ENCODE measurements at places on chromosomes 1 and 21.

DNA sequence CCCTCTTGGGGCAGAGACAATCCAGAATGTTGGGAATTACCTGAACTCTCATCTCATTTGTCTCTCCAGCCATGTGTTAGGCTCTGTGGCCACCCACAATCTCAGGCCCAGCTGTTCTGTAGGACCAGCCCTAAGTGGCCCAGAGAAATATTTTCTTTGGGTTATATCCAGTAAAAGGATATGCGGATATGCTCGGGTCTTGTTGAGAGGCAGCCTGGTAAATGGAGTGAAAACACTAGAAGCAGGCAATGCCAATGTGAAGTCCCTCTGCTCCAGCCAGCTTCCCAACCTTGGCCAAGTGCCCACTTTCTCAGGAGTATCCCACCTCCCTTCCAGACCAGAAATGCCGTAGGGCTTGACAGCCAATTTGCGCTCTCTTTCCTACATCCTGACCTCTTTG, 192.2 kb downstream of the ST6GALNAC3 start:
- no peak for DNase-seq

DNA sequence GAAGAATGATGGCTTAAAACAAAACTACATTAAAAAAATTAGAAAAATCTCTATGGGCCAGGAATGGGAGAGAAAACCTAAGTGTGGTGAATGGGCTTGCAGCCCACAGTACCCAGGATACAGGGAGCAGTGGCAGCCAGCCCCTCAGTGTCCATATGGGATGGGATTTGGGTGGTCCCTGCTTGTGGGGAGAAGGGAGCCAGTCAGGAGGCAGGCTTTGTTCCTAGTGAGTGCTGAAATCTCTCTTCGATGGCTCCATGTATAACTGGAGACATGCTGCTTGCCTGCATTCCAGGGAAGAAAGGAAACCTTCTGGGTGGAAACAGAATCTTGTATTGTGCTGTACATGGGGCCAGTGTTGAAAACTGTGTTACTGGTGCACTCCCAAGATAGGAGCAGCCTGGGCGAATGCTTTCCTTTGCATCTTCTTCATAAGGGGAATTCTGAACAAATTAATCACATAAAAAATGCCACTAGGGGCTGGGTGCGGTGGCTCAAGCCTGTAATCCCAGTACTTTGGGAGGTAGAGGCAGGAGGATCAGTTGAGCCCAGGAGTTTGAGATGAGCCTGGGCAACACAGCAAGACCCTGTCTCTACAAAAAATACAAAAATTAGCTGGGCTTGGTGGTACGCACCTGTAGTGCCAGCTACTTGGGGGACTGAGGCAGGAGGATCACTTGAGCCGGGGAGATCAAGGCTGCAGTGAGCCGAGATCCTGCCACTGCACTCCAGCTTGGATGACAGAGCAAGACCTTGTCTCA, 36.0 kb downstream of the PTPRU start:
- DNase-seq, result no peak

DNA sequence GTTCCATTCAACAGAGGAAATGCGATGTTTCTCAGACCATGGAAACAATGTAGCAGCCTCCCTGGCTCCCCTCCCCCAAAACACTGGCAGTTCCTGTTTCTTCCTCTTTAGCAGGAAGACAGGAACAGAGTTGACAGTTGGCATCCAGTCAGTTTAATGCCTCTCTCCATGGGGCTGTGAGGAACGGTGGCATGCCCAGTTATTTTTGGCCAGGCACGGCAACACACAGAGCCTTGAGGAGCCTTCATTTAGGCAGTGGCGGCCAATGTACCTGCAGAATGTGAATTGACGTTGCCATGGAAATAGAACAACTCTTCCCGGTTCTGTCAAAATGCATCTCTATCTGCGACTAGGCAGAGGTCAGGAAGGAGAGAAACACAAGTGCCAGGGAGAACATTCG, 330.6 kb downstream of the DSCAM start:
- peak; percentile 33 for DNase-seq

DNA sequence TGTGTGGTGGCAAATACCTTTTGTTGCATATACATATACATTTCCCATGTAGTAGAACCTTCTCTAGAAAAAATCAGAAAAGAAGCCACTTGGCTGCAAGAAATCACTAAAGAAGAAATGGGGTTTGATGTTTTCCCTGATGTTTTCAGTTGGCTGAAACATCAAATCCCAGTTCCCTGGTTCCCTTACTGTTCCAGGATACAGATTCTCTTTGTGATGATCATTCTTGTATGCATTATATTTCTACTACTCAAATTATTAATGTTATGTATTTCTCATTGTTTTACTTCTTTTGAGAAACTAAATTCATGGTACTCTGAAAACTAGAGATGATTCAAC, 7.6 kb downstream of the RNU1-2 start:
- no peak for DNase-seq

DNA sequence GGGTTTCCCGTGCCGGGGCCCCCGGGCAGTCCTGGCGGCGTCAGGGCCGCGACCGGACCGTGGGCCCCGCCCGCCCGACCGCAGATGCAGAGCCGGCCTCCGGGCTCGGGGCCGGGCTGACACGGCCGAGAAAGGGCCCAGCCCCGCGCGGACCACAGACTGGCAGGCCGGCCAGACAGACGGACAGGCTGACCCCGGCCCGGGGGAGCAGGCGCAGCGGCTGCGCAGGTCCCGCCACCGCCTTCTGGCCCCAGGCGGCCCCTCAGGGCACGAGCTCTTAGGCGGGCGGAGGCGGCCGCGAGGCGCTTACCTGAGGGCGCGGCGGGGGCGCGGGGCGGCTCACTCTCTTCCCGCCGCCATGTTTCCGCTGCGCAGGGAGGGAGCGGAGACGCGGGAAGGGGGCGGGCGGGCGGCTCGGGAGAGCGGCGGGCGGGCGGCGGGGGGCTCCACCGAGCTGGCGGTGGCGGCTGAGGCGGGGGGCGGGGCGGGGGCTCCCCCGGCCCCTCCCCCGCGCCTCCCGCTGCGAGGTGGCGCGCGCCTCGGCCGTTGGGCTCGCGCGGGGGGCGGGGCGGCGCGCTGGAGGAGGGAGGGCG, at the start of gene SCMH1:
Gene SCMH1, minus strand, starts transcription at position 558 of the 593 bp plus-strand sequence. CDS start 56,173 bp downstream, outside the sequence.
- peak; percentile 33 for DNase-seq

- no peak for DNase-seq
Observed at GRCh38 chr1:75797606-75798216, 1.0 kb downstream of the MSH4 start.

DNA sequence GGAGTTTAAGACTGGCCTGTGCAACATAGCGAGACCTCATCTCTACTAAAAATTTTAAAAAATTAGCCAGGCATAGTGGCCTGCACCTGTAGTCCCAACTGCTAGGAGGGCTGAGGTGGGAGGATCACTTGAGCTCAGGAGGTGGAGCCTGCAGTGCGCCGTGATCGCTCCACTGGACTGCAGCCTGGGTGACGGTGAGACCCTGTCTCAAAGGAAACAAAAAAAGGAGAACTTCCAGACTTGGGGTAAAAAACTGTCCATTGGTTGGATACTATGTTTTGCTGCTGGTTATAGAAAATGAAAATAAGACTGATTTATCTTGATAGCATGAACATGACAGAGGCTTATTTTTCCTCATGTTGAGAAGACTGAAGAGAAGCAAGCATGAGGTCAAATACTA, 79.4 kb downstream of the WDR4 start:
- DNase-seq, result no peak

- peak; percentile 84 for DNase-seq
Observed at GRCh38 chr1:206952171-206952570, 5.9 kb upstream of the PIGR start.

DNA sequence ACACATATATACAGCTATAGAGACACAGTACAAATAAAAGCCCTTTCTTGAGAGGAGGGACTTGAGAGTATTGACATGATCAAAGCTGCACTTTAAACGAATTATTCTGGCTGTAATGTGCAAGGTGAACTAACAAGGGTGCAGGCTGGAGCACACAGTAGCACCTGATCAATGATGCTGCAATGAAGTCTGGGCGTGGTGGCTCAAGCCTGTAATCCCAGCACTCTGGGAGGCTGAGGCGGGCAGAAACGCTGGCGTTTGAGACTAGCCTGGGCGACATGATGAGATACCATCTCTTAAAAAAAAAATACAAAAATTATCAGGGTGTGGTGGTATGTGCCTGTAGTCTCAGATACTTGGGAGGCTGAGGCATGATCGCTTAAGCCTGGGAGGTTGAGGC, 14.1 kb upstream of the CTH start:
- DNase-seq, result no peak

DNA sequence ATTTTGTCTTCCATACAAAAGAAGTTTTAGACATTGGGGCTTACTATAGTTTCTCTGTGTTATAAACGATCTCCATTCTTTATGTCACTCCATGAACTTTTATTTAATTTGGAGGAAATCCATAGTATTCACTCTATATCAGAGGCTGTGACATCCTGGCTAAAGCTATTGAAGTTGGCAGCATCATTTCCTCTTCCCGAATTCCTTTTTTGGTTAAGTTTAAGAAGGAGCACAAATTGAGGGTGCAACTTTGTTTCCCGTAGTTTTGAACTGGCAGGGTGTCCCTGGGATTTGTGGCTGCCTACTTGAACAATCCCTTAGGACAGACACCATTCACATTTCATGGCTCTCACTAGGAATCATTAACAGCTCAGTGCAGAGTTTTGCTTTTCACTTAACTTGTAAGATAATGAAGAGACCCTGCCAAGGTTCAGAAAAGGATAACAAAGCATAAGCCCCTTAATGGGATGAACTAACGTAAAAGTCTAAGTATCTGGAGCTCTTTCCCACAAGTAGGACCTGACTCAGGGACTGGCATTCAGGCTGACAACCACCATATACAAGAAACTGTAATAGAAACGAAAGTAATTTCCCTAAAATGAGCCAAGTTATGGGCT, 13.9 kb downstream of the S1PR1 start:
- DNase-seq, result no peak

GRCh38 chr1:24923485-24924113, 6.5 kb downstream of the RUNX3 start:
- no peak for DNase-seq

DNA sequence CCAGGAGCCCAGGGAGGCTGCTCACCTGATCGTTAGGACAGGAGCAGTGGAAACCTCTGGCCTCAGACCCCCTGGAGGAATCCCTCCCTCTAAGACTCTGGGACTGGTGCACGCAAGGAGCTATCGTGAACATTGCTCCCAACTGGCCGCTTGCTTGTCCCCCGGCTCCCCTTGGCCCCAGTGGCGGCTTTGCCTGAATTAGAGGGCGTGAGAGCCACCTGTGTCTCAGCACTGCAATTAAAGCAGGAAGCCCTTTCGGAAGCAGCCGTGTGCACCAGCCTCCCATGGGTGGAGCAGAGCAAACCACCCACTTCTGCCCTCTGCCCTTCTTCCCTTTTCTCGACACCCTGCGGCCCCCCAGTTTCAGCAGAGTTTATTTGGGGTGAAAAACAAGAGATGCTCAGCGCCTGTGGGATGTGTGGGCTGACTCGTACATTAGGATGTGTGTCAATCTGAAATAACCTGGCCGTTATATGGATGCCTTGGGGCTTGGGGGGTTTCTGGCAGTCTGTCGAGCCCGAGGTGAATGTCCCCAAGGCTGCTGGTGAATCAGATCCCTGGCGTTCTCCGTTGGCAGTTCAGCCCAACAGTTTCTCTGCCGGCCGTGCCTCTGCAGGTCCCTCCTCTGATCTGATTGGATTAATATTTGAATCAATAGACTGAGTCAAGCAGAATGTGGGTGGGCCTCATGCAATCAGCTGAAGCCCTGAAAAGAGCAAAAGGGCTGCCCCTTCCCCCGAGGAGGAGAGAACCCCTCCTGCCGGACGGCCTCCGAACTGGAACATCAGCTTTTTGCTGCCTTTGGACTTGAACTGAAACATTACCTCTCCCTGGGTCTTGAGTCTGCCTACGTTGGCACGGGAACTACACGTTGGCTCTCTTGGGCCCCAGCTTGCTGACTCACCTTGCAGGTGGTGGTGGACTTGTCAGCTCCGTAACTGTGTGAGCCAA, 7.3 kb upstream of the UMODL1 start:
- DNase-seq, result peak; percentile 32

DNA sequence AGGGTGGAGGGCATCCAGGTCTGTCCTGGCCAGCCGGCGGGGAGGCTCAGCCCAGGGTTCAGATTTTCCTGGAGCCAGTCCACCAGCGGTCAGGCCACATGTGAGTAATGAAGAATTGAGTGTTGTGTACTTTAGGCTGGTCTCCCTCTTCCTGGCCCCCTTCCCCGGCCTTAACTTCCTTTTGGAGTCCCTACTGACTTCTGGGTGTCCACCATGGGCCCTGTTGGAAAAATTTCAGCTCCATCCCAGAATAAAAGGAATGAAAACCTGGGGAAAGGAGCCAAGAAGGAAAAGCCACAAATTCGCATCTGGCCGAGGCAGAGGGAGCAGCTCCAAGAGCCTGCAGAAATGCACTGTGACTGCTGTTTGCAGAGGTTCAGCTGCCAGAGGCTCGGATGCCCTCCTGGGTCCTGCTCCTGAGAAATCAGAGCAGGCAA, 35.5 kb upstream of the HHAT start:
- DNase-seq, result no peak

- DNase-seq, result no peak
Observed at GRCh38 chr1:92447976-92448375, 38.7 kb downstream of the GFI1 start.

DNA sequence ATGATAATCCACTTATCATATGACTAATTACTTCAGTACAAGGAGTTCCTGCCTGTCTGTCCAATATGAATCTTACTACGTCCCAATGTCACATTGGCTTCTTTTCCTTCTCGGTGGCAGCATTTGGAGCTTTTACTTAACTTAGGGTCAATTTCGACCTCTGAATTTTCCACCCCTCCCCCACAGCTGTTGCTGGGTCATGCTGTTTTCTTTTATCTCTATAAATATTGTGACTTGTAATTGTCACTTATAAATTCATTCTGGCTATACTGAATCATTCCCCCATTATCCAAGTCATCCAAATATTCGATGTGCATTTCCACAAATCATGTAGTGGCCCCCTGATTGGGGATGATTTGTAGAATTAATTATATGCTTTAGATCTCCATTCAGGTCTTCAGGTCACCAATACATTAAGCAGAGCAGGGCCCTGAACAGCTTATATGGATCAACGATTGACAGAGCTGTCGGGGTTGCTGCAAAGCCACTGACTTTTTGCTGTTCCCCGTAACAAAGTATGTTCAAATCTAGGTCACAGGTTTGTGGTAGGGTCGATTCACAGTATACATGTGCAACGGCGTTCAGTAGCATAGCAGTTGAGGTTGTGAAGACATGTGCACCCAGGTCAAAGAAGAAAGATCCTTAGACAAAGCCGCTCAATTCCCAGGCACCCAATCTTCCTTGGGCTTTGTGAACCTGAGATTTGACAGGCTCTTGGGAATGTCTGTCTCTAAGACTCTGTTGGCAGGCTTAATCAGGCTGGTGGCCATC, 18.3 kb upstream of the RNU1-4 start:
- no peak for DNase-seq
